Left colon (tissue), 2 donors: ENCODE measurements at places on chromosomes 4 and X.

DNA sequence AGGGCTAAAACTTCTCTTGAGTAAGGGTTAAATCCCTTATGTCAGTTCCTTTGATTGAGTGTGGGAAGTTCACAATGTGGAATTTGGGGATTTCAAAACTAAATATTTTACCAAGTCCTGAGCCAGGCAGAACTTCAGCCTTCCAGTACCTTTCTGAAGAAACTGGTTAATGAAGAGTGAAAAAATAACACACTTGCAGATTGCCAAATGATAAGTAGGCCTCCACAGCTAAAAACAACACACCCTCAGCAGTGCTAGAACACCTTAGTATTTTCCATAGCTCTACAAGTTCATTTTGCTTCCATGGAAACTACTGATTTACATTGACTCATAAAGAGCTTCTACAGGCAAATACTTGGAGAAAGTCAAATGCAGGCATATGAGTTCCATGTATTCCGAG is 326.8 kb downstream of the ZNF674 start:
- DNase-seq: no peak

DNA sequence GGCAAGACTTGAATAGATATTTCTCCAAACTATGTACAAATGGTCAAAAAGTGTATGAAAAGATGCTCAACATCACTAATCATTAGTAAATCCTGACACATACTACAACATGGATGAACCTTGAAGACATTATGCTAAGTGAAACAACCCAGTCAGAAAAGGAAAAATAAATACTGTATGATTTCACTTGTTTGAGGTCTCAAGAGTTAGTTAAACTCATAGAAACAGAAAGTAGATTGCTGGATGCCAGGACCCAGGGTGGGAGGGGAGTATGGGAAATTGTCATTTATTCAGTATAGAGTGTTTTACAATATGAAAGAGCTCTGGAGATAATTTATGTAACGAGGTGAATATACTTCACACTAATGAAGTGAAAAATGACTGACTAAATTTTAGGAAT is 32.4 kb downstream of the PRMT9 start:
- DNase-seq: no peak

DNA sequence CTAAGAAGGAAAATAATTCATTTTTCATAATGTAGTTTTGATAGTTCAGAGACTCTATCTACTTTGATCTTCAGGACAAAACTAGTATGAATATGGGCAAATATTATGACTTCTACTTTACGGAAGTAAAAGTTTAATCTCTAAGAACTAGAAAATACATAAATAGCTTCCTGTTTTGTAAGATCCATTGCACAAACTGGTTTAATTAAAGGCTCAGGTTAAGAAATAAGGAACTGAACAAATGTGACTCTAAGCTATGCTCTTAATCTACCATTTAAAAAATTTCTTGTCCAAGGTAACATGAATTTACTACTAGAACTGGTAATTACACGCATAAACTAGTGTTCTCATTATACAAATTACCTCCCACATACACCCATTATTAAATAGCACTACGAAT is 360.6 kb downstream of the INPP4B start:
- DNase-seq: no peak

DNA sequence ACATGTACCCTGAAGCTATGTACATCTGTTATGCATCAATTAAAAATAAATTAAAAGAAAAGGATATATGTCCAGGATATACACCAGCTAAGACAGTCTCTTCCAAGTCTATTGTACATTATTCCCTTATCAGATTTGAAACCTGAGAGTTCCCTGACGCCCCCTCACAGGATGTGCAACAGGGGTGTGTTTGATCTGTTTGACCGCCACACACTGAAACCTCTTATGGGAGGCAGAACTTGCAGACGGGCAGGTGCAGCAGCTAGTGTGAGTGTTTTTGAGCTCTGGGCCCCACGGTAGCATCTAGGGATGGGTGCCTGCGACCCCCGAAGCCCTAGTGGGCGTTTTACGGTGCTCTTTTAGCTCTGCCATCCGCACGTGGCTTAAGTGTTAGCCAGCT is 4.7 kb downstream of the XG start:
- DNase-seq: no peak
